ENCODE measurements at places on chromosomes 4 and X. TPM values are rescaled to one million over a fixed set of nuclear protein-coding genes. Genes with fewer than 3 reads are reported as not detected.
A peak's percentile ranks its signal among the peaks of the same experiment; 100 is the strongest.

The CFAP99 gene
- not detected for total RNA-seq

The DCAF12L2 gene
- not detected for total RNA-seq

The C4orf54 gene
- under 0.01 TPM for total RNA-seq

The ZNF630 gene
- 2.1 TPM for total RNA-seq

The PIM2 gene
- total RNA-seq: 2.3 TPM

The TMSB15C gene
- 2.6 TPM for total RNA-seq

The PSMD10 gene
- total RNA-seq: 86.3 TPM

The MAGEB17 gene
- total RNA-seq: not detected

The GABRQ gene
- total RNA-seq: under 0.01 TPM

The MAD2L1 gene
- total RNA-seq: 2.1 TPM

The NLGN4X gene
- under 0.01 TPM for total RNA-seq

GRCh38 chrX:71525316-71525715, 7.6 kb upstream of the OGT start:
- H3K4me3 ChIP-seq: no peak overlapping the region
- H3K36me3 ChIP-seq: no peaks in the 10 kb centered on the region
- H3K27ac ChIP-seq: no peak overlapping the region
- no peaks in the 10 kb centered on the region for H3K27me3 ChIP-seq
- DNase-seq: no peak

DNA sequence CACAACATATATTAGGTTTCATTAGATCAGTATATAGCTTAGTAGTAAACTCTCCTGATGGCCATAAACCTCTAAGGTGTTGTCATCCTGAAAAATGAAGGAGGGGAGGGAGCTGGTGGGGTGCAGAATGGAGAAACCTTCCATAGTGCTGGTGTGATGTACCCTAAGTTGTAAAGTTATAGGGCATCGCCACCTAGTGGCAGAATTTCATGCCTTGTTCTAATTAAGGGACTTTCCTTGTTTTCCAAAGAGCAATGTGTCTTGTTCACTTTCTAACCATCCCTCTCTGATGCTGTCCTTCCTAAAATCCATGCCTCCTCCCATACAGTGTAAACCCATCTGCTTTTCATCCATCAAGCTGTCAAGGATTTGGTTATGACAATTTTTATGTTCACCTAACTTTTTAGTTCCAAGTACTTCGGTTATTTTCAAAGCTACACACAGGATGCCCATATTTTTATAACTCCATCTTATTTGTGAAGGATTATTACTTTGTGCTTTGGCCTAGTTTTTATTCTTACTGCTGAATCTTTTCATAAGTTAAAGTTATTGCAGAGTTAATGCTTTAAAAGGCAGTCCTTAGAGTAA, 4.5 kb downstream of the NBDY start:
- H3K36me3 ChIP-seq: no peaks in the 10 kb centered on the region
- H3K27ac ChIP-seq: no peak overlapping the region
- DNase-seq: peak; percentile 13
- no peak overlapping the region for H3K4me3 ChIP-seq

- H3K27ac ChIP-seq: no peak overlapping the region
- H3K27me3 ChIP-seq: no peaks in the 10 kb centered on the region
- no peak overlapping the region for H3K4me3 ChIP-seq
- no peaks in the 10 kb centered on the region for H3K36me3 ChIP-seq
Measured at GRCh38 chr4:174859904-174860303, 30.9 kb upstream of the GLRA3 start.

GRCh38 chr4:173415092-173415491, 16.2 kb upstream of the SCRG1 start:
- DNase-seq: no peak
- H3K36me3 ChIP-seq: no peaks in the 10 kb centered on the region
- no peak overlapping the region for H3K4me3 ChIP-seq
- H3K4me1 ChIP-seq: no peaks in the 10 kb centered on the region
- H3K27ac ChIP-seq: no peak overlapping the region

- H3K27me3 ChIP-seq: peaks cover 12% of the 10 kb centered on the region
- no peak overlapping the region for H3K27ac ChIP-seq
- H3K36me3 ChIP-seq: no peaks in the 10 kb centered on the region
- DNase-seq: no peak
Measured at GRCh38 chr4:8009710-8010511, 70.2 kb upstream of the AFAP1 start.

DNA sequence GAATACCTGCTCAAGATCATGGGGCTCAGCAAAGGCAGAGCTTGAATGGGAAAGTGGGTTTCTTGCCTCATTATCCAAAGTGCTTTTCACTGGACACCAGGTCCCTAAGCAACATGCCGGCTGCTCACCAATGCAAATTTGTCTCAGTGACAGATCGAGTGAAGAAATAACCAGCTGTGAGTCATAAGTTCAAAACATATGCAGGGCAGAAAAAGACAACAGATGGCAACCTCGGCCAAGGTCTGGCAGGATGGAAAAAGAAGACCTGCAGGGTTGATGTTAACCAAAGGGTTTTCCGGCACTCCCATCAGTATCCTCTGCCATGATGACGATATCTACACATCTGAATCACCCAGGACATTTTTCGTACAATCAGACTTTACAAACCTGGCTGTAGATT, 124.1 kb downstream of the AFAP1 start:
- no peak overlapping the region for H3K4me3 ChIP-seq
- H3K27ac ChIP-seq: no peak overlapping the region
- DNase-seq: peak; percentile 94
- H3K36me3 ChIP-seq: peaks cover 17% of the 10 kb centered on the region
- peaks cover 2% of the 10 kb centered on the region for H3K4me1 ChIP-seq

- H3K36me3 ChIP-seq: no peaks in the 10 kb centered on the region
- H3K27me3 ChIP-seq: no peaks in the 10 kb centered on the region
- no peak for DNase-seq
- H3K4me1 ChIP-seq: peaks cover 4% of the 10 kb centered on the region
- H3K27ac ChIP-seq: no peak overlapping the region
Measured at GRCh38 chr4:83858131-83858530, 322.2 kb downstream of the GPAT3 start.

GRCh38 chr4:7194251-7195140, 2.2 kb downstream of the SORCS2 start:
- H3K36me3 ChIP-seq: no peaks in the 10 kb centered on the region
- no peak for DNase-seq
- H3K27ac ChIP-seq: no peak overlapping the region
- H3K27me3 ChIP-seq: peaks cover 38% of the 10 kb centered on the region
- H3K4me3 ChIP-seq: no peak overlapping the region

DNA sequence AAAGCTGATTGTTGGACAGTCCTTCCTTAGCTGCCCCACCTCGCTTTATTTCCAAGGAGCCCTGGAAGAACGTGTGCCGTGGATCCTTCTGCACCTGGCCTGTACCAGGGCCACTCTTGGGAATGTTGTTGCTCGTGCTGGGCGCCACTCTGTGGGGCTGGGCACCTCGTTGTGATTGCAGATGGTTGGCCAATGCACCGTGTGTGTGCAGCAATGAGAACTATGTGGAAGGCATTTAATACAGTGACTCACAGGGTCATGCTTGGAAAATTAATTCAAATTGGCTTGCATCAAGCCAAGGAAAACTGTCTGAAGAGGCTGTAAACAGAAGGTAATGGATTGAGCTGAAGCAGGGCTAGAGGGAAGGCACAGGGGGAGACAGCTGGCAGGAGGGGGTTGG, 37.0 kb upstream of the CD99L2 start:
- no peaks in the 10 kb centered on the region for H3K4me1 ChIP-seq
- H3K27me3 ChIP-seq: no peaks in the 10 kb centered on the region
- H3K27ac ChIP-seq: no peak overlapping the region

GRCh38 chr4:64158648-64159326, 250.5 kb downstream of the TECRL start:
- H3K4me3 ChIP-seq: peak overlapping the region; percentile 21
- H3K27ac ChIP-seq: no peak overlapping the region
- no peaks in the 10 kb centered on the region for H3K27me3 ChIP-seq
- H3K4me1 ChIP-seq: no peaks in the 10 kb centered on the region

GRCh38 chr4:78131403-78131802, 74.3 kb downstream of the FRAS1 start:
- no peaks in the 10 kb centered on the region for H3K27me3 ChIP-seq
- H3K27ac ChIP-seq: no peak overlapping the region
- no peak for DNase-seq
- no peaks in the 10 kb centered on the region for H3K36me3 ChIP-seq
- no peaks in the 10 kb centered on the region for H3K4me1 ChIP-seq

GRCh38 chrX:38902972-38903492, 101.8 kb downstream of the MID1IP1 start:
- no peak overlapping the region for H3K4me3 ChIP-seq
- H3K27me3 ChIP-seq: no peaks in the 10 kb centered on the region
- H3K36me3 ChIP-seq: no peaks in the 10 kb centered on the region
- no peaks in the 10 kb centered on the region for H3K4me1 ChIP-seq

GRCh38 chr4:106993827-106994226, 42.3 kb downstream of the DKK2 start:
- no peaks in the 10 kb centered on the region for H3K4me1 ChIP-seq
- no peaks in the 10 kb centered on the region for H3K36me3 ChIP-seq
- DNase-seq: no peak
- H3K4me3 ChIP-seq: no peak overlapping the region
- H3K27ac ChIP-seq: no peak overlapping the region

GRCh38 chrX:14290335-14290734, 239.0 kb upstream of the GLRA2 start:
- H3K27ac ChIP-seq: no peak overlapping the region
- no peaks in the 10 kb centered on the region for H3K36me3 ChIP-seq
- no peak for DNase-seq
- no peaks in the 10 kb centered on the region for H3K4me1 ChIP-seq

DNA sequence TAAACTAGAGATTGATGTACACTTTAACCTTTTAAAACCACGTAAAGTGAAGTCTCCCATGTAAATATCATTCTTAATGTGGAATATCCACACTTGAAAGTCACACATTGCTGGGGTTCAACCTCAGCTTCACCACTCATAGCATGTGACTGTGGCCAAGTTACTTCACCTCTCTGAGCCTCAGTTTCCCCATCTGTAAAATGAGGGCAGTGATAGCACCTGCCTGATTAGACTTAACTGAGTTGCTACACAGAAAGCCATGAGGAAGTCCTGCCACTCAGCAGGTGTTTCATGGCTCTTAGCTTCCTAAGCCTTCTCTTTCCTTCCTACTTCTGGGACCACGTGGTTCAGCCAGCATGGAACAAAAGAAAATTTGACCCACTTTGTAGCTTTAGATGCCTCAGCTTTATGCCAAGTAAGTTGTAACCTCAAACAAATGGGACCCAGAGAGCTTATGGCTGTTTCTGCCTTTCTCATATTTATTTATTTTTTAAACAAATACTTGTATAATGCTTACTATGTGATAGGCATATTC, 277.3 kb upstream of the KLF3 start:
- no peaks in the 10 kb centered on the region for H3K4me1 ChIP-seq
- H3K36me3 ChIP-seq: no peaks in the 10 kb centered on the region
- no peak for DNase-seq
- no peaks in the 10 kb centered on the region for H3K27me3 ChIP-seq
- no peak overlapping the region for H3K4me3 ChIP-seq
- H3K27ac ChIP-seq: no peak overlapping the region

- H3K4me3 ChIP-seq: no peak overlapping the region
- H3K27me3 ChIP-seq: no peaks in the 10 kb centered on the region
- no peaks in the 10 kb centered on the region for H3K36me3 ChIP-seq
- no peaks in the 10 kb centered on the region for H3K4me1 ChIP-seq
- DNase-seq: no peak
Measured at GRCh38 chr4:21476757-21477156, 471.8 kb downstream of the KCNIP4 start.

DNA sequence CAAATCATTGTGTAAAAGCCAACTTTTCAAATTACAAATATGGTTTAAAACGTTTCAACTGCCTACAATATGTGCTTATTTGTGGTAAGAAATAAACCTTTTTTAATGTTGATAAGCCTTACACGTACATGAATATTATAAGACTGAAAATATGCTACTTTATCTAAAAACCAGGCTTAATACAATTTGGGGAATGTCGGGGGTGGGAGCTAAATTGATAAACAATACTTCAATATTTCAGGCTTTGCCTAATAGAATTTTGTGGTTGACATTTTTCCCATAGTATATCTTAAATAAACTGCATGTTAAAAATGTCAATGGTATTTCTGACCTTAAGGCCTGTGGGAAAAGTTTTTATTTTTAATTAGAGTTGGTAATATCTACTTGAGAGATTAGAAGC, 69.8 kb upstream of the SLIT2 start:
- H3K4me3 ChIP-seq: no peak overlapping the region
- no peaks in the 10 kb centered on the region for H3K27me3 ChIP-seq
- no peaks in the 10 kb centered on the region for H3K36me3 ChIP-seq
- no peak for DNase-seq
- H3K4me1 ChIP-seq: no peaks in the 10 kb centered on the region
- no peak overlapping the region for H3K27ac ChIP-seq

- H3K27ac ChIP-seq: peak overlapping the region; percentile 57
- H3K27me3 ChIP-seq: no peaks in the 10 kb centered on the region
- H3K4me3 ChIP-seq: no peak overlapping the region
- peaks cover 23% of the 10 kb centered on the region for H3K4me1 ChIP-seq
- no peaks in the 10 kb centered on the region for H3K36me3 ChIP-seq
Measured at GRCh38 chrX:46628460-46629371, 55.2 kb downstream of the CHST7 start.

- H3K27ac ChIP-seq: no peak overlapping the region
- no peak overlapping the region for H3K4me3 ChIP-seq
- H3K4me1 ChIP-seq: no peaks in the 10 kb centered on the region
- H3K27me3 ChIP-seq: no peaks in the 10 kb centered on the region
Measured at GRCh38 chrX:123036401-123036800, 147.7 kb upstream of the GRIA3 start.

- peak; percentile 55 for DNase-seq
- no peaks in the 10 kb centered on the region for H3K4me1 ChIP-seq
- no peaks in the 10 kb centered on the region for H3K36me3 ChIP-seq
- no peak overlapping the region for H3K27ac ChIP-seq
- H3K4me3 ChIP-seq: no peak overlapping the region
Measured at GRCh38 chr4:88846206-88846790, 148.7 kb upstream of the NAP1L5 start.

GRCh38 chr4:108181704-108182103, 13.0 kb upstream of the LEF1 start:
- H3K27me3 ChIP-seq: no peaks in the 10 kb centered on the region
- H3K36me3 ChIP-seq: no peaks in the 10 kb centered on the region
- DNase-seq: no peak
- no peaks in the 10 kb centered on the region for H3K4me1 ChIP-seq

DNA sequence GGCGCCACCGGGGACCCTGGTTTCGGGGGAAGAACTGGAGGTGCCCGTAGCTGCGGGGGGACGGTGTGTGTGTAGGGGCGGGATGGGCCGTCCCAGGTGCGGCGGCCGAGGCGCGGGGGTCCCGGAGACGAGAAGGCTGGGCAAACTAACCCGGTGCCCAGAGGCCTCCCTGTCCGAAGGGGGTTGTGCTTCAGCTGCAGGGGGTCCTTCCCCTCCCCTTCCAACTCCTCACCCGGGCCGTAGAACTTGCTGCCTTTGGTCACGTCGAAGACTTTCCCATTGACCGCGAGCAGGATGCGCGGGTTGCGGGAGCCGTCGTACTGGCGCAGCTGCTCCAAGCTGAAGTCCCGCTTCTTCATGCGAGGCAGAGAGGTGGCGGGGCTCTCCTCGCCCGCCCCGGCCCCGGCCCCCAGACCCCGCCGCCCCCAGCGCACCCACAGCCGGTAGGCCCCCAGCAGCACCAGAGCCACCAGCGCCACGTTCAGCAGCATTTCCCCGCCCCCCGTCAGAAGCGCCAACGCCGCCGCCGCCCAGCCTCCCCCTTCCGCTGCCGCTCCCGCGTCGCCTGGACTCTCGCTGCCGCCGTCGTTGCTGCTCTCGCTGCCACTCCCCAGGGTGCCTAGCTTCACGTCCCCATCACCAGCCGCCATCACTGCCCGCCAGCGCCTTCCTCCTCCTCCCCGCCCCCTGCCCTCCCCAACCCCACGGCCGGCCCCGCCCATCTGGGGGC, at the start of gene PGRMC2:
Gene PGRMC2 (minus strand): TSS at position 673 of the 730 bp plus-strand sequence. CDS start 23 bp downstream, at position 650.
- H3K36me3 ChIP-seq: no peaks in the 10 kb centered on the region
- H3K27ac ChIP-seq: peak within 1 kb of the TSS; percentile 87
- H3K27me3 ChIP-seq: no peaks in the 10 kb centered on the region
- peak; percentile 44 for DNase-seq
